Activated CD8-positive, alpha-beta memory T cell treated with anti-CD3 and anti-CD28 coated beads for 4 hours (primary cell): ENCODE measurements at places on chromosomes 3 and 15.

DNA sequence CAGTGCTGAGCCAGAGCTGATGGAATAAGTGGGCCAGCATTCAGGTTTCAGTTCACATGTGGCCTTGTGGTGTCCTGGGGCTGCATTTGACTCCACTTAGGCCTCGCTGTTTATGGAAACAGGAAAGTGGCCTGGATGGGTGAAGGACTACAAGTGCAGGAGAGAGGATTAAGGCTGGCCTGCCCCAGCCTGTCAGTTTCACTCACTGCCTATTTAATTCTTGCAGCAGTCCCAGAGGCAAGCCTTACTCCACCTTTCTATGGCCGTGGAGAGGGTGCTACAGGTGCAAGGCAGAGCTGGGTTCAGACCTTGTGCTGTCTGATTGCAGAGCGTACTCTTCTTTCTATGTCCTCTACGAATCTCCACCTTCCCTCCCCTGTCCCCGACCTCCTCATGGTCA lies 37.7 kb downstream of the ABHD17C start:
- DNase-seq, result no peak

DNA sequence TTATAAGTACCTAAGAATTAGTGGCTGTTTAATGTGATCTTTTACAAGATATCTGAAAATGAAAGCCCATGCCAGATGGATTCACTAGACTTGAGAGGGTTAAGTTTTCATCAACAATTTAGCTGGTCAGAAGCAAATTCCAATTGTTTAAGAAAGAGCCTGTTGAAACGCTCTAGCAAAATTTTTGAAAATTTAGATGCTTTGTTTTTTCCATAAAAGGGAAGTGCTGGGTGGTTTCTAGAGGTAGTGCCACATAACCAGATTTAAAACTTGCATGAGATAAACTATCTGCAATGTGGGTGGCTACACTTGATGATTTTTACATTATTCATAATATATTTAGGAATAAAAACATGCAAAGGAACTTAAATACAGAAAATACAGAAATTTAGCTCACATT lies 48.5 kb upstream of the SKIL start:
- DNase-seq, result no peak

DNA sequence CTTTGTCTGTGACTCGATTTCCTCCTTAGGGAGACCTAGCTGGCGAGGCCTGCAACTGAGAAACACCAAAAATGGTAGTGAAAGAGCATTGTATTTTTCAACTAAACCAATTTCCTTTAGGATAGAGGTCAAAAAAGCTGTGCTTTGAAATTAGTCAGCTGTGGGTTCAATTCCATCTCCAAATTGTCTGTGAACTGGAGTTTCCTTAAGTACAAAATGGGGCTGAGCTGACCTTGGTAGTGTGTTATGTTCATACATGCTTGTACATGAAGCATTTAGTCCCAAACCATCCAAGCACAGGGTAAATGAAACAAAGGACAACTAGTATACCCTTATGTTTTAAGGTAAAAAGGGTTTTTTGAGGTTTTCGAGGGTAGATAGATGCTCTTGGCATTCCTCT lies 99.3 kb downstream of the RARB start:
- DNase-seq, result no peak

- DNase-seq, result no peak
Measured at GRCh38 chr3:126036056-126036549, 47.8 kb downstream of the SLC41A3 start.

- DNase-seq, result no peak
Measured at GRCh38 chr3:121883507-121883906, 10.7 kb upstream of the SLC15A2 start.

DNA sequence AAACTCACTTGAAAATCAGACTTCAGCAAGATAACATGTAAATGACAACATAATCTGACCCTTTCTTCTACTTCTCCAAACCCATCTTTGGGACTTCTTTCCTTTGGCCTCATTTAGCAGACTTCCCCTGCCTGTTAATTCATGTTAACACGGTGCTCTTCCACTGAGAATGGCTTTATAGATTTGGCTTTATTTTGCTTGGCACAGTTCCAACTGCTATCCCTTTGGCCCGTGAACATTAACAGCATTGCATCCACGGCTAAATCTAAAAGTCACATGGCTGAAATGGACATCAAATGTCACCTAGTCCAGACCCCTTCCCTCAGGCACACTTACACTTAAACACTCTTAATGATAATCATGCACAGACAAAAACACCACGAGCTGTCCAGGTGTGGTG lies 3.8 kb downstream of the ZMAT3 start:
- DNase-seq, result no peak

GRCh38 chr3:176796371-176796770 lies 400.9 kb downstream of the TBL1XR1 start:
- DNase-seq, result no peak

DNA sequence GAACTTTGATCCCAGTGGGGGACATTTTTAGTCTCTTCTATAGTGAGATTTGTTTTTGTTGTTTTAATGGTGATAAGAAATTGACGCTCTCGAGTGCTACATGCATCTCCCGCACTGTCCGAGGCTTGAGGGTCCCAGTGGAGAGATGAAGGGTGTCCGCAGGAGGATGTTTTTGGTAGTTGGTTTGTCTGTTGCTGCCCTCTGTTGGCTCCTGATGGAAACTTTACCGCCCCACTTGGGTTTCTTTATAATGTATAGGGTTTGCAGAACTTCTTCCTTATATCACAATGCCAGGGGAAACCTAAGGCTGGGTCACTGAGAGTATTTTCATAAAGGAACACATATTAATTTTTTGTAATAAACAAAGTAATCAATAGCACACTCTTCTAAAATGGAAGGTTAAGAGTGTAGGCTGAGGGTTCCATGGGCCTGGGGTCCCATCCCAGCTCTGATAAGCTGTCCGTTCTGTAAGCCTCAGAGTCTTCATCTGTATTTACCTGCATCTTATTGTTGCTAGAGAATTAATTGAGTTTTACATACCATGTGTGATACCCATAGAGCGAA lies 185.3 kb upstream of the FEZF2 start:
- no peak for DNase-seq

GRCh38 chr3:46624975-46625490 lies 12.7 kb downstream of the FAM240A start:
- DNase-seq, result no peak
